ENCODE measurements at places on chromosomes 6 and 20.

DNA sequence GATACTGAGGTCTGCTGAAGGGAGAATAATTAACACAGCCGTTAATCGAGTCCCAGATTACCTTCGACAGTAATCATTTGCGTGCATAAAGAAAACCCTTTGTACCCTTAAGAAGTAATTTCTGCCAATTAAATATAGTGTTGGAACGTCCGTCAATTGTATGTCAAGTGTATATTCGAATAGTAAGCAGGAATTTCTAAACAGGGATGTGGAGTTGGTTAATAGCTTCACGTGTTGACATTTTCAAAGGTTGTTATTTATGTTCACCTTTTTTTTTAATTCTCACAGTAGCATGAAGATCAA is 798 bp upstream of the SNAP91 start:
- DNase-seq = no peak

- DNase-seq = no peak
Observed at GRCh38 chr20:61161726-61162390, 90.2 kb upstream of the CDH4 start.

GRCh38 chr6:15775741-15776140 is 112.9 kb upstream of the DTNBP1 start:
- no peak for DNase-seq

GRCh38 chr6:78565997-78566396 is 301.4 kb upstream of the IRAK1BP1 start:
- no peak for DNase-seq

GRCh38 chr6:53067849-53068361 is 2.7 kb downstream of the FBXO9 start:
- DNase-seq = no peak

- DNase-seq = no peak
Observed at GRCh38 chr6:41074692-41075436, 2.1 kb downstream of the NFYA start.

- DNase-seq = no peak
Observed at GRCh38 chr6:44918671-44919296, 409.3 kb upstream of the RUNX2 start.

- no peak for DNase-seq
Observed at GRCh38 chr6:129189266-129189665, 306.3 kb downstream of the LAMA2 start.

DNA sequence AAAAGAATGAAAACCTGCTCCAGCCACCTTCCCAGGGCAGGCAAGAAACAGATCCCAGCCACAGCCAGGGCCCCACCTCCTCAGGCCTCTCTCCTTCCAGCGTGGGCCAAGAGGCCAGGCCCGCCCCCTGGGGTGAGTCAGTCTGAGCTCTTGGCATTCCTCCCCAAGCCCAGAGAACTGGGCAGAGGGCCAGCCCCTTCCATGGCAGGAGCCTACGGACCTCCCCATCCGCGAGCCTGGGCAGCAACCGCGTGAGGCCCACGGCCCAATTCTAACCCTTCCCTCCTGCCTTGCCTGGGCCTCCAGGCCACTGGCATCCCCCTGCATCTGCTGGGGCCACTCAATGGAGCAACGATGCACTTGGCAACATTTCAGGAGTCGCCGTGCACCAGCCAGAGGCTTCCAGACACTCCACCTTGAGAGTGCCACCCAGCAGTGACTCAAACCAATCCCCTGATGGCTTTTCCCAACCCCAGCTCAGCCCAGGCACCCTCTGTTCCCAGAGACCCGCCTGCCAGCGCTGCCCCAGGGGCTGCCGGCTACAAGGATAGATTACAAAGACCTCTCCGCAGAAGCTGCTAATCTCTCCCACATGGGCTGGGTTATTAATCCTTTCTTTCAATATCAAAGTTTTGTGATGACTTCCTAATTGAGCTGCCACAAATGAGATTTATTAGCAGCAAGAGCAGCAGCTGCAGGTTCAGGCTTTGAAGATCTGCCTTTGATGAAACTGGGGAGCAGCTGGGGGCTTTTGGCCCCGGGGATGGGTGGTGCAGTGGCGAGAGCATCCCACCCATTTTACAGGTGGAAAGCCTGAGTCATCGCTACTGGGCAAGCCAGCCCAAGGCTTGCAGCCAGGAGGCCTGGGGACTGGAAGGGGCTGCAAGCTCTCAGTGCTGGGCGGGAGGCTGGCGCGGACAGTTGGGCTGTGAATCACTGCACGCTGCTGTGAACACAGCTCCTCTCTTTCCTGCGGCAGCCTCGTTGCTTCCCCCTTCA is 85.7 kb downstream of the NFATC2 start:
- DNase-seq = no peak

DNA sequence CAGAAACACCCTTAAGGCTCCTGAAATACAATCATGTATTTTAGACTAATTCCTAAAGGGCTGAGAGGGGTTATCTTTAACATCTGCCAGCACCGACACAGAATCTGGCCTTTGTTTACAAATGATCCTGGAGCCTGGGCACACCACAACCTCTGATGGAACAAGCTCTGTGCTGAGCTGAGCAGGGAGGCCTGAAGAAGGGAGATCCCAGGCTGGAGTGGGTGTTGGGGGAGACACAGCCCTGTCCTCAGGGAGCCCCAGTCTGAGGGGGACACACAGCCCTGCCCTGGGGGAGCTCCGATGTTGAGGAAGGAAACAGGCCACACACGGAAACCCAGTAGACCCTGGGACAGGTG is 130.5 kb downstream of the VEGFA start:
- no peak for DNase-seq

- no peak for DNase-seq
Observed at GRCh38 chr6:18579869-18580268, 192.7 kb downstream of the RNF144B start.

- no peak for DNase-seq
Observed at GRCh38 chr6:132813173-132813856, 1.1 kb upstream of the RPS12 start.

- DNase-seq = no peak
Observed at GRCh38 chr6:75077701-75078100, 128.2 kb downstream of the COL12A1 start.

DNA sequence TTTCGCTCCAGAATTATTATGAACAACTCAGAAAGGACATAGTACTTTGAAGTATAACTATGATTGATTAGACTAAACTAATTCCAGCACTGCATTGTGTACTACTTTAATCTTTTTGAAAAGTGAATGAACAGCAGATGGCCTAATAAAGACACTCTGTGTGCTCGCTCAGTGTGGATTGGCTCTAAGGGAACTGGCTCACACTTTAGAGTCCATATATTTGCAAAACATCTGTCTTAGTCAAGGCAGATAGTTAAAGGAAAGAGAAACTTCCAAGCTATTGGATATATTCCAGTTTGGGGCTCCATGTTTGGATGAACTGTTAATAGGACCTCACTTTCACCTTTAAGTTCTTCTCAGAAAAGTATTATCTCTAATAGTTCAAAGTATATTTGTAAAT is 218.9 kb downstream of the EYA4 start:
- no peak for DNase-seq

DNA sequence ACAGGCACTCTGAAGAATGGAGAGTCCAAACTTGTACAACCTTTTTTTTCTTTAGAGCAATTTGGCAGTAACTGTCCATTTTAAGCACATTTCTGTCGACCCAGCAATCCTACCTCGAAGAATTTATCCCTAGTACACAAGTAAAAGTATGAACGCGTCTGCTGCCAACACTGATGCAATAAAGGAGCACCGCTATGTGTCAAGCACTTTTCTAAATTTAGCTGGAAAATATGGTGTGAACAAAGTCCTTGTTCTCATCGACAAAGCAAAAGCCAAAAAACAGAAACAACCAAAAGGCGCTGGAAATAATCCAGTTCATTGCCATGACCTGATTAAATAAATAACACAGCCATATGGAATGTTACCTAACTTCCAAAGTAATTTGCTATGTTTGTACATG is 1.1 kb downstream of the DPM1 start:
- no peak for DNase-seq

- no peak for DNase-seq
Observed at GRCh38 chr6:157732007-157732406, 91.0 kb upstream of the SNX9 start.

DNA sequence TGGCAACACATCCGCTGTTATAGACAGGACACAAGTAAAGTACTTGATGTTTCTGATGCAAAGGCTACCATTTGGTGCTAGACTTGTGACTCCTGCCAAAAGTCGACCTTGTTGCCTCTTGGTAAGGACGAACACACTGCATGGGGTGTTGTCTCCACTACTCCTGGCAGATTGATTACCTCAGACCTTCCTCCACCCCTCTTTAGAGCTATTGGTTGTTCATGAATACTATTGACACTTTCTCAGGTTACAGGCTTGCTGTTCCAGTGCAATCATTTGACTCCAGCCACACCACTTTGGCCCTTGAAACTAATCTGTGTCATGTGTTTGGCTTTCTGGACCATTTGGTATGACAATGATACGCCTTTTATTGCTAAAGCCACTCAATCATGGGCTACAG is 62.3 kb downstream of the TRMT11 start:
- DNase-seq = no peak

DNA sequence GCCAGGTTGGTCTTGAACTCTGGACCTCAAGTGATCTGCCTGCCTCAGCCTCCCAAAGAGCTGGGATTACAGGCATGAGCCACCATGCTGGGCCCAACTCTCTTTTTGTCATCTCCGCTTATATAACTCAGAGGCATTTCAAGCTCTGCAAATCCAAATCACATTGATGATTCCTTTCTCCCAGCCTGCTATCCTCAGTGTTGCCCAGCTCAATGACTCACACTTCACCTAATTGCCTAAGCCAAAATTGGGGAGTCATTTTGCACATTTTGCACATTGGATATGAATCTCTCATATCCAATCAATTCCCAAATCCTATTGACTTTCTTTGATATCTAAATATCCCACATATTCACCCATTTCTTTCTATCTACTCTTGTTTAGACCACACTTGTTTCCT is 3.9 kb downstream of the UTRN start:
- DNase-seq = no peak

GRCh38 chr6:69867639-69867976 is 1.3 kb downstream of the COL19A1 start:
- DNase-seq = no peak

- no peak for DNase-seq
Observed at GRCh38 chr20:32163951-32164350, 43.6 kb downstream of the PLAGL2 start.

DNA sequence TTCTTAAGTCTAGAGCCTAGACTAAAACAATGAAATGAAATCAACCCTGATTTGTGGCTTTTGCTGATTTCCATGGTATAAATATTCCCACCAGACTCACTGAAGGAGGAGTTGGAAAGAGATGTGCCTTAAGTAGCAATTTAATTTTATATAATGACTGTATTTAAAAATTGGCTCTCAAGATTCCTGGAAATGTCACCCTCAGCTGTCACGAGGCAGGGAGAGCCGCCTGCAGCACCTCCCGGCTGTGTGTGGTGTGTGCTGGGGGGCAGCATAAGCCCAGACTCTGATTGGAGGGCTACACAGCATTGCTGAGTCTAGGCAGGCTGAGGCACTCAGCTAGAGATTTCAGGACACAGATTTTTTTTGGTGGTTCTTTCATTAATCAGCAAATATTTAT is 40.6 kb upstream of the TMEM181 start:
- no peak for DNase-seq

- DNase-seq = no peak
Observed at GRCh38 chr6:113010196-113010989, 663.3 kb downstream of the RFPL4B start.

DNA sequence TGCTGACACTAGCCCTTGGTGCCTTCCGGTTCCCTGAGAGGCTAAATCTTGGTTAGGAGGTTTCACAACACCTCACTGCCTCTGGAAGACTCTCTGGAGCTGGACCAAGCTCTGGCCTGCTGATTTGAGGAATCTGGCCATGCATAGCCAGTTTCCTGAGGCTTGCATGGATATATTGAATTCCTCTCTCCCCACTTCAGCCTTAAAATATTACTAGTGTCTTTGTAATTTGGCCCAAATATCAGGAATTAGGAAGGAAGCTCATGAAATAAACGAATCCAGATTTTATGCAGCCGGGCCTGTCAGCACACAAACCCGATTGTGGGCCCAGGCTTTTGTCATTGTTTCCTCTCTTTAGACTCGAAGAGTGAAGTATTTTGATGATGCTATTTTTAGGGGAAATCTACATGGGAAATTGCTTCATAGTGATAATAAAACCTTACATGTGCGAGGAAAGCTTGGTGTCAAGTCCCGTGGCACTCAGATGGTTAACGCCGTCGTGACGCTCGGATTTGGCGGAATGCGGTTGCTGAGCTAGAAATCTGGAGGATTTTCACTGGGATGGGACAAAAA is 144.4 kb downstream of the PHACTR3 start:
- DNase-seq = no peak

DNA sequence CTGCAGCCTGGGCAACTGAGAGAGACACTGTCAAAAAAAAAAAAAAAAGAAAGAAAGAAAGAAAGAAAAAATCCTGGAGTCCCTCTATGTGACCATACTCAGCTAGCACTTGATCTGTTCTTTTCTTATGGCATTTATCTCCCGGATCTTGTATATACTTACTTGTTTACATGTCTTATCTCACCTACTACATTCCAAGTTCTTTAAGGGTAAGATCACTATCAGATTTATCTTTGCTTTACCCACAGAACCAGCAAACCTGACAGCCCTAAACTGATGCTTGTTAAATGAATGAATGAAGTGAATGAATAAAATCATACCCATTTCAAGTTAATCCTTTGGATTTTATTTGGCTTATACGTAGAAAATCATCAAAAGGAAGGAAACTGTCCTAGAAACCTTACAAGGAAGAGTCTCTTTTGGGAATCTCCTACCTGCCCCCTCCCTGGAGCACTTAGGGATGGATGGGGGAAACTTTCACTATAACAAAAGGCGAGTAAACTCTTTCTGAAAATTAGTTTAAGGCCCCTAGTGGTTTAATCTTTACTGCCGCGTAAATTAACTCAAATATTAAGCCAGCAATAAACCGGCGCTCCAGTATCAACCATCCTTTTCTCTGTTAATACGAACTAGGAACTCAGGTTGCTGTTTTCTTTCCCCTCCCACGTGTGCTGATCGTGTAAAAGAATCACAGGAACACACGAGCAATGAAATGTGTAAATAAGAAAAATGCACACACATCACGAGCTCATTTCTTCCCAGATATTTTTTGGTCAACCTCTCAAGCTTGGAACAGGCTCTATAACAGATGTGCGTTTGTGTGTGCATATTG is 1.3 kb upstream of the UTRN start:
- DNase-seq = no peak

- no peak for DNase-seq
Observed at GRCh38 chr6:90811596-90812226, 224.8 kb upstream of the MAP3K7 start.

GRCh38 chr6:85368631-85369030 is 81.3 kb upstream of the NT5E start:
- no peak for DNase-seq

DNA sequence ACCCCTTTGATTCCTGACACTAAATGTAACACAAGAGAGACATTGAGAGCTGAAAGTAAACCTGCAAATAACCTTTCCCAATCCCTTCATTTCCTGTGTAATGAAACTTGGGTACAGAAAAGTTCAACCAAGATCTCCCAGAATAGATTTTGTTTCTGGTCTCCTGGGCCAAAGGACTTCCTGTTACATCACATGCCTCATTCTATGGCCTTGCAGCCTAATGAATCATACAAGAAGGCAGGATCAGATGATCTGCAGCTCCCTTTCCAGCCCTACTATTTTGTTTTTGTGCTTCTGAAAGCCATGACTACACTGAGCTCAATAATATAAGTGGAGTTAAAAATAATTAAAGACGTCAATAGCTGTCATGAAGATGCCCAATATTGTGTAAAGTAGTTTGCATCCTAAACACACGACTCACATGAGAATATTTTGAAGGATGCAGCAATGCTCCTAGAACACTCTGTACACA is 73.4 kb upstream of the NOX3 start:
- DNase-seq = no peak

- no peak for DNase-seq
Observed at GRCh38 chr20:51176876-51177275, 154.0 kb upstream of the KCNG1 start.

- no peak for DNase-seq
Observed at GRCh38 chr6:62150048-62150663, 135.9 kb downstream of the KHDRBS2 start.

All from stimulated activated CD8-positive, alpha-beta memory T cell treated with anti-CD3 and anti-CD28 coated beads, Interleukin-4, amount 100 ng/mL, for 1 hour (primary cell).